CD4-positive, alpha-beta T cell (primary cell): ENCODE measurements at places on chromosomes 16 and 17.

GRCh38 chr16:75550211-75550662 is 5.8 kb downstream of the TMEM231 start:
- no peak for DNase-seq

GRCh38 chr16:87150681-87151280 is 166.4 kb downstream of the C16orf95 start:
- no peak for DNase-seq

DNA sequence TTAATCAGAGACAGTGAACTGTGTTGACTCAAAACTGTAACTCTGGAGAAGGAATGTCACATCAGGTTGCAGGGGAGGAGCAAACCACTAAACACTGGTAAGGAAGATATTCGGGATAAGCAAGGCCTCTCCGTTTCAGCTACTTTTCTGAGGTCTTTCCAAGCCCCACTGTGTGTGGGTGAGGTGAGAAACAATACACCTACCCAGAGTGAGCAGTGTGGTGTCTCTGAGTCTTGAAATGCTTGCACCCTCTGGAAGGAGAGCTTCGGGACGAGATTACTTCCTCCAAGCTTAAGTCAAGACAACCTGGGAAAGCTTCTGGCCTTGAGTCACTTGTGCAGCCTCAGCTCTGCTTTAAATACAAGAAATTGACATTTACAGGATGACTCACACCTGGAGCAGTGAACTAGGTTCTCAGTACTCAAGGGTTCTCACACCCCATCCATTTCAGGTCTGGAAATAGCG is 2.5 kb upstream of the MAP3K14 start:
- DNase-seq, result no peak

DNA sequence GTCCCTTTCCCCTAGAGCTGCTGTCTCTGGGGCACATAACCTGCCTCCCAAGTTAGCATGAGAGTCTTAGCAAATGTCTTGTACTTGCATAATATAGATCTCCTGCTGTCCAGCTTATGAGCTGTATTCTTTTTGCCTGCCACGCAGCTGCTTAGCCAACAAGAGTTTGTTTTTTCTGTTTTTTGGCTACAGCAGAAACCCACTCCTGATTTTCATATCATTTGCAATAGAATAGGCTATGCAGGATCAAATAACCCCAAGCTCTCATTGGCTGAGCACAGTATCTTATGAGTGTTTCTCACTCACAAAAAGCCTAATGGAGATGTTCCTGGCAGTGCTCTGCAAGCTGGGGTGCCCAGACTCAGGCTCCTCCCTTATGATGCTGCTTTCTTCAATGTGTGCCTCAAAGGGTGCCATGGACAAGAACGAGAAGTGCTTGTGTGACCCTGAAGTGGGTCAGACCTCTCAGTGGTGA is 23.1 kb downstream of the B9D1 start:
- DNase-seq, result no peak

- peak; percentile 86 for DNase-seq
Observed at GRCh38 chr16:31695667-31696066, 168.0 kb downstream of the AHSP start.

- DNase-seq, result no peak
Observed at GRCh38 chr16:81612351-81613163, 166.5 kb upstream of the PLCG2 start.

GRCh38 chr17:77089124-77089490 is 51.7 kb upstream of the SEC14L1 start:
- DNase-seq, result no peak

- DNase-seq, result peak; percentile 22
Observed at GRCh38 chr16:79415983-79416640, 184.4 kb downstream of the MAF start.

- peak; percentile 42 for DNase-seq
Observed at GRCh38 chr17:59565959-59566324, 532 bp downstream of the DHX40 start.

GRCh38 chr17:80811181-80812105 is 180.2 kb upstream of the CHMP6 start:
- peak; percentile 34 for DNase-seq
